Activated gamma-delta T cell treated with Interleukin-2 at 50 U/mL for 16 hours (primary cell): ENCODE measurements at places on chromosomes 2 and 18.

- no peak for DNase-seq
These were observed 493.8 kb downstream of the FBXO15 start for GRCh38 chr18:73653827-73654226.

DNA sequence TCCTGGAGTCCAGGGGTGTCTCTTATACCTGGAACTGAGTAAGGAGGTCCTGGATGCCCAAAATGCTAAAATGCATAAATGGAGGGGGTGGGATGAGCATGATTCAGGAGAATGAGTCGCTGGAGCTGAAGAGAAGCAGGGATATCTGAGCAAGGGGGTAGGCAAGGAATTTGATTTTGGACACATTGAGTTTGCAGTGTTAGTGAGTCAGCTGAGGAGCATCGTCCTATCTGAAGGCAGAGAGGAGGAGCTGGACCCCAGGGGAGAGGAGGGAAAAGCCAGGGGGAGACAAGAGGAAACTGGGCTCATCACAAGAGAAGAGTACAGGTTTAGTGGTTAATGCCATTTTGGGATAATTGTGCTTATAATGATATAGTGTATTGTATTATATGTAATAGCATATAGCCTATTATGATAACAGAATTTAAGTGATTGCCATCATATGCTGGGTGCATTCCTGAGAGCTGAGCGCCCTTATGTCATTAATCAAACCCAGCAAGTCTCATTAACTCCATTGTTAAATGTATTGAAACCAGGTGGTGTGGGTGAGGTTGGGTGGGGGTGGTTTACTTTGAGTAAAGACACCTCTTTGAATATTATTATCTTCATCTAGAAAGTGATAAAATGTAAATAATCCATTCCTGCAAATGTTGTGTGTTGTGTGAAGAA, 12.4 kb downstream of the EHD3 start:
- no peak for DNase-seq

DNA sequence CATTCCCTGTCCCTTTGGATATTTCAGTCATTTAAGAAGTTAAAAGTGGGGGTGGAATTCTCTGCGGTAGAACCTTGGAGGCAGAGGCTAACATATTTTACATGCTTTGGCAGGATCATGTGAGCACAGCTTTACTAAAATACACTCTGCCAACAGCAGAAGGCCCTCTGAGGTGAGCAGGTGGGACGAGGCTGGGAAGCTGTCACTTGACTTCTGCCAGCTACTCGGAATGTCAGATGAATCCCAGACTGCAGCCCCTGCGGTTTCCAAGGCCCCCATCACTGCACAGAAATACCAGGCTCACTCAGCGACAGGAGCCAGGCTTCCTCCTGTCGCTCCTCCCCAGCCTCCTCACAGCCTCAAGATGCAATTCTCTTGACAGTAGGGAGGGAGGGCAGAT, 220.9 kb upstream of the REV1 start:
- no peak for DNase-seq

DNA sequence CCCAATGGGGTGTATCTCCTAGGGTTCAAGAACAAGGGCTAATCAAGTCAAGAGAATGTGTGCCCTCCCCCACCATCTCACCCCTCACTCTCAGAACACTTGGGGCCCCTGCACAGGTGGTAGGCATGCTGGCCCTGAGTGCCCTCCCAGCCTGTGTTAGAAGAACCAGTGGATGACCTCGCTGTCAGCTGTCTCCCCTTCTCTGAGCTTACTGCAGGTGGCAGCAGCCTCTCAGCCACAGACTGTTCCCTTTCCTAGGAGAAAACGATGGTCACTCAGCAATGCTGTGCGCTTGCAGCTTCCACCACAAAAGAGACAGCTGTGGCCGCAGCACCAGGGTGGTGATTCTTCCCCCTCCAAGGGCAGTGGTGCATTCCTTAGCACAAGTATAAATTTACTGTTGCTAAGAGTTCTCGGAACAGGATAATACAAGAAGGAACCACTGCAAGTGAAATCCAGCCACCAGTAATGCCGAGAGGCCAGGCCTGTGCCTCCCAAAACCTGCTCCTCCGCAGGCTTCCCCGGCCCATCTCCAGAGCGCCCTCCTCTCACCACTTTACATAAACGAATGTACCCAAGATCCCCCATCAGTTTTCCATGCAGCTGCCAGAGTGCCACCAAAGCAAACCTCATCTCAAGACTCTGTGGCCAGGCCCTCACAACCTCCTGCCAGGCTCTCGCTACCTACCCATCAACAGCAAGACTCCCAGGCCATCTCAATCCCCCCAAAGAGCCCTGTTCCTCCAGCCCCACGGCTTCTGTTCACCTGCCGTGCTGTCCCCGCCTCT, 935 bp upstream of the RAMP1 start:
- DNase-seq = no peak

- DNase-seq = no peak
These were observed 532.0 kb upstream of the POU3F3 start for GRCh38 chr2:104321796-104322349.

GRCh38 chr18:66616523-66616983, 12.7 kb upstream of the CDH19 start:
- no peak for DNase-seq

DNA sequence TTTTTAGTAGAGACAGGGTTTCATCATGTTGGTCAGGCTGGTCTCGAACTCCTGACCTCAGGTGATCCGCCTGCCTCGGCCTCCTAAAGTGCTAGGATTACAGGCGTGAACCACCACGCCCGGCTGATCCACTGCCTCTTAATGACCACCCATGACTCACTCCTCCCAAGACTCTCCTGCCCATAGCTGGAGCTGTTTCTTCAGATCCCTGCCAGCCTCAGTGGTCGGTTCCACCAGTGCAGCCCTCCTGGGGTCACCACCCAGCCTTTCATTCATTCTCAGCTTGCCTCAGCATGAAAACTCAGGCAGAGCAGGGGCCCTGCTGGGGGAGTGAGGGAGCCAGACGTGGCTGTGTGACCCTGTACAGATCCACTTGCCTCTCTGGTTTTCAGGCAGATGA, 12.5 kb downstream of the KCNIP3 start:
- DNase-seq = no peak

GRCh38 chr2:33047939-33048338, 101.2 kb downstream of the LTBP1 start:
- no peak for DNase-seq

- DNase-seq = no peak
These were observed 157.3 kb downstream of the RHBDD1 start for GRCh38 chr2:226993171-226993570.

DNA sequence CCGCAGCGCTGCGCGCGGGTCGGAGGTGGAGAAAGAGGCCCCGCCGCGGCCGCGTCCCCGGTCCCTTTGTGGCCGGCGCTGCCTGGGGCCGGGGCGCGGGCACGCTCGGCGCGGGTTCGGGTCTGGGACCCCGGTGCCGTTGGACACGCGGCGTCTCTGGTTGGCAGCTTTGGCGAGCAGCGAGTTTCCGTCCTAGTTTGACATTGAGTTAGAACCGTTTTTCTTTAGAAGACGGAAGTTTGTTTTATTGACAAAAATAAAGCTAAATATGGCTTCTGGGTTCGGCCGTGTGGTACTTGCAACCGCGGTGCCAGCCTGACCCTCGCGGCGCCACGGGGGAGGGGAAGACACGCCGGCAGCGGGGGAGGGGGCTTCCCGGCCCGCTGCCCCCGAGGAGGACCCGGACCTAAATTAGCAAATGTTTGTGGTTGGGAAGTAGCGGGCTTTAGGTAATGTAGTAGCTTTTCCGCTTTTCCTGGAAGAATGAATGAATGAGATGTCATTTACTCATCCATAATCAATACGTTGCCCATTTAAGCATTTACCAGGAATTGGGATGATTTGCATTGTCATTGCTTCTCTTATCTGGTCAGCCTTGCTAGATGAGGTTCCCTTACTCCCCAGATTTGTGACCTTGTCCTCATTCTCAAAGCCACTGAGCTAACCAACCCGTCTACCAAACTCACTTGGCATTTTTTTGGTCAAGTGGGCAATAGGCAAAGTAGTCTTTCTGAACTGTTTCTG, 530 bp downstream of the GALNT1 start:
- DNase-seq = peak; percentile 6

DNA sequence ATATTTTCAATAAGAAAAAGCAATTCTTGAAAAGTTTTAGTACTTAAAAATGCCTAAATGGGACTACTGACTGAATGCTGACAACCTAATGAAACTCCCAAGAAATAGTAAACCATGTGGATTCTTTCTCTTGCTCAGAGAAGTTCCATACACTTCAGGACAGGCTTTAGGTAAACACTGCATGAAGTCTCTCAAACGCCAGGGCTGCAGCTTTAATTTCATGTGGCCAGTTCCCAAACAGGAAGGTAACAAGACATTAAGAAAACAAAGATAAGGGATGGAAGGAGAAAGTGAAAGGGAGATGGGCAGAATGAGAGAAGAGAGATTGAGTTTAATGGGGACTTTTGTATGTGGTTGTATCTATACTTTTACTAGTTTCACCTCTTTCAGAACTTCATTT, 734.7 kb upstream of the PKDCC start:
- no peak for DNase-seq

DNA sequence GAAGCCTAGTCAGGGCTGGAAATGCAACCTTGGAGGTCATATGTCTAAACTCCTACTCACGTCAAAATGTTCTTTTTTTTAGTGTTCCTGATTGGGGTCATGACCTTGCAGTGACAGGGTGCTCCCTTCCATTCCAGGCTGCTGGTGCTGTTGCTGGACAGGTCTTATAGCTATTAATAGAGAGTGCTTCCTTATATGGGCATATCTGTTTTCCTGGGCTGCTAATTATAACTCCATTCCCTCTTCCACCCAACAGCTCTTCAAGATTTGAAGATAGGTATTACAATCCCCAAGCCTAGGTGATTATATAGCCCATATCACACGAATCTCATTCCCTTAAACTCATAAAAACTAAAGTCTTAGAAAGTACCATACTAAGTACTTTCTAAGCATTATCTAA, 12.6 kb downstream of the HOXD3 start:
- DNase-seq = no peak

DNA sequence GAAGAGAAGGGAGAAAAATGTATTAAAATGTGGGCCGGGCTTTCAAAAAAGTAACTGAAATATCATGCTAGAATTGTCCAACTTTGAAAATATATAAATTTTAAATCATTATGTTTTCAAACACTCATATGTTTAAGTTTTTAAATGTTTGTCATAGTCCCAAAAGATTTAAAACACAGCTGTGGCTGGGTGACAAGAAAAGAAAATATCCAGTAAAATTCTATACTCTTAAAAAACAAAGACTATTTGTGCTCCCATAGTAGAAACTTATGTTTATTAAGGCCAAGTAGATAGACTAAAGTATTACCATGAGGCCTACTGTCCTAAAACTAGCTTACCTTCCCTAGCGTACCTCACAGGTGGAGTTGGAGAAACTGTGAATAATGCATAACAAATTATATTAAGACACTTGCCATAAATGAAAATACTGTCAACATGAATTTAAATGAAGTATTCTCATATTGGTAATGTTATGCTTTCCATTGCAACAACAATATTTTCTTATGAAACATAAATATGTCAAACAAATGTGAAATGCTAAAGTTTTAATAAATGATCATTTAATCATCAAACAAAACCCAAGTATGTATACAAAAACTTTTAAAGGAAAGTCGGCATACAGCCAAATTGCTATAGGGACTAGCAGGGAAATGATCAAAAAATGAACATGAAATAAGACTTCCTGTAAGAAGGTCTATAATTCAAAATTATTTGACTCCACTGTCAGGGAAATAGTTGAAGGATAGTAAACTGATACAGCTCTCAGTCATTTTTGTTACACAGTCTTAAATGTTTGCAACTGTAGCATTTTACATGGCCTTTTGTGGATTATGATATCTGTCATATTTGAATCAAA, 13.4 kb downstream of the MEIS1 start:
- DNase-seq = no peak

DNA sequence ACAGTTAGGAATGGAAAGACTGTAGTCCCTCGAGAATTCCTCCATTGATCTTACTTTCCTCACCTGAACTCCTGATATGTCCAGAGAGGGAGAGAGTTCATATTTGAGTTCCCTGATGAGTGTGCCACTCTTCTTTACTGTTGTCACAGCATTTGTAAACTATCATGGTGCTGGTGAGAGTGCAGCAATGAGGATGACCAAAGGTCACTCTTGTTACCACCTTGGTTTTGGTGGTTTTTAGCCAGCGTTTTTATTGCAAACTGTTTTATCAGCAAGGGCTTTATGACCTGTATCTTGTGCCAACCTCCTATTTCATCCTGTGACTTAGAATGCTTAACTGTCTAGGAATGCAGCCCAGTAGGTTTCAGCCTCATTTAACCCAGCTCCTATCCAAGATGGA, 1062.5 kb downstream of the BCL11A start:
- no peak for DNase-seq

DNA sequence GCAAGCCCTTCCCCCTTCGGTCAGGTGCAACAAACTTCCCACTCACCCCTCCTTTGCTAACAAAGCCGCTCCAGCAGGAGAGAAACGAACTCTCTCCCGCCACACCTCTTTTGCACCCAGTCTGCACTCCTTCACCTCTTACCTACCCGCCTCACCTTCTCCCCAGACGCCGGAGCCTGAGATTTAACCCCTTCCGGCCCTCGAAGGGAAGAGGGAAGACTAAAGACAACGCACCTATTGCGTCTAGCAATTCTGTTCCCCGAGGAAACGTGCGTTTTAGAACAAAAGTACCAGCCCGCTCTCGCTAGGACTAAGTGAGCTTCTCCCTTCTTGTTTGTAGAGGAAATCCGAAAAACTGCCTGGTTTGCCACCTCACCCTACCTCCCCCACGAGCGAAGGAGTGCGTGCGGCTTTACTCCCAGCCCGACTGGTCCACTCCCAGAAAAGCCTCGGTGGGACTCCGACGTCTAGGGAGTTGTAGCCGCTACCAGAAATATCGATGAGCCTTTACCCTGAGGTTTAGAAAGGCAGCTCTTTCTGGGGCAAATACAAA, 441 bp upstream of the PEX13 start:
- DNase-seq = peak; percentile 47

DNA sequence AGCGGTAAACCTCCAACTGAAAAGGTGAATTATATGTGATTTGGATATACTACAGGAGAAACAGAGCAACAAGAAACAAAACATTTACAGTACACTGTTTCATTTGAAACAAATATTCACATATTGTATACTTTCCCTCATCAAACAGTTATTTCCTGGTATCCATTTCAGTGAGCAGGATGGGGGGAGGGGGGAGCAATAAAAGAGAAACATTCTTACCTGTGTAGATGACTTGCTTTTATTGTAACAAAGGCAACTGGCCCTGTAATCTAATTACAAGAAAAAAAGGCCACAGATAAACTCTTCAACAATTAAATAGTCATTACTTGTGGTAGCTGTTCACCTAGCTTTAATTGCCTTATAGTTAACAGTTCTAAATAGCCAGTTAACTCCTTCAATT, 3.9 kb upstream of the PPP1CB start:
- no peak for DNase-seq

GRCh38 chr2:207766041-207766551, 3.6 kb downstream of the FZD5 start:
- no peak for DNase-seq

GRCh38 chr2:149413487-149413886, 83.1 kb downstream of the LYPD6 start:
- DNase-seq = no peak

GRCh38 chr2:99255491-99256318, at the start of gene LYG2:
Gene LYG2 (minus strand): TSS chr2:99255666. CDS start chr2:99254260, 1,406 bp downstream.
- no peak for DNase-seq
